Progenitor cell of endocrine pancreas (in vitro differentiated cells): ENCODE measurements at places on chromosomes 7 and 10.

DNA sequence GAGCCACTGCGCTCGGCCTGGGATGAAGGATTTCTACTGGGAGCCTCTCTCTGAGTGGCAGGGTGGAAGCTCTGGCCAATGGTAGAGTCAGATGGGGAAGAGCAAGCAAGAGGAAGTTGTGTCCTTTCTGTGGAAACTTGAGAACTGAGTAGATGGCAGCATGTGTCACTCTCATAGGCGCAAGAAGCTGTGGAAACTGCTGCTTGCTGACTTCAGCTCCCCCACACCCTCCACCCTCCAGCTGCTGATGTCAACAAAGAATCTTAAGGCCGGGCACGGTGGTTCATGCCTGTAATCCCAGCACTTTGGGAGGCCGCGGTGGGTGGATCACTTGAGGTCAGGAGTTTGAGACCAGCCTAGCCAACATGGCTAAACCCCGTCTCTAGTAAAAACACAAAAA, 39.8 kb upstream of the SRGN start:
- H3K27ac ChIP-seq = no peak overlapping the region
- no peak for DNase-seq
- H3K4me3 ChIP-seq = no peak overlapping the region
- no peaks in the 10 kb centered on the region for H3K4me1 ChIP-seq
- H3K36me3 ChIP-seq = no peaks in the 10 kb centered on the region

GRCh38 chr7:94298943-94299342, 95.8 kb upstream of the COL1A2 start:
- peaks cover 26% of the 10 kb centered on the region for H3K4me1 ChIP-seq
- no peaks in the 10 kb centered on the region for H3K36me3 ChIP-seq
- no peak overlapping the region for H3K27ac ChIP-seq
- H3K27me3 ChIP-seq = no peaks in the 10 kb centered on the region
- no peak overlapping the region for H3K4me3 ChIP-seq
- no peak for DNase-seq

DNA sequence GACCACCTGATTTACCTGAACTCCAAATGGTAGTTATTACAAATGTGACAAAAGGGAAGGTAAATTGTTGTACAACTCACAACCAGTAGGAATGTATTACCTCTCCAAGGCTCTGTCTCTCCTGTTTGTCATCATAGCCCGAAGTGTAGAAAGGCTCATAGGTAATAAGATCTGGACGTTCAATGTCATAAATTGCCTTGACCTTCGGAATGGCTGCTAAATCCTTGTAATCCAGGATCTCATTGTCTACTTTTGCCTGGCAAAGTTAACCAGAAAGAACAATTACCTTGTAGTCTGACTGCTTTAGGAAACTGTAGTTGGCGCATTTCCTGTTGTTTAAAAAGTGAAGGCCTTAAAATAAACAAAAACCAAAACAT, 68.6 kb upstream of the AFAP1L2 start:
- H3K4me1 ChIP-seq = peaks cover 10% of the 10 kb centered on the region
- H3K36me3 ChIP-seq = peaks cover 6% of the 10 kb centered on the region
- no peak overlapping the region for H3K4me3 ChIP-seq
- no peaks in the 10 kb centered on the region for H3K27me3 ChIP-seq

GRCh38 chr7:26284995-26285632, 6.5 kb upstream of the SNX10 start:
- H3K27ac ChIP-seq = no peak overlapping the region
- no peaks in the 10 kb centered on the region for H3K27me3 ChIP-seq
- DNase-seq = no peak
- no peak overlapping the region for H3K4me3 ChIP-seq
- H3K4me1 ChIP-seq = no peaks in the 10 kb centered on the region
- no peaks in the 10 kb centered on the region for H3K36me3 ChIP-seq

- peak overlapping the region; percentile 26 for H3K27ac ChIP-seq
- no peak overlapping the region for H3K4me3 ChIP-seq
- no peak for DNase-seq
- peaks cover 41% of the 10 kb centered on the region for H3K4me1 ChIP-seq
- H3K36me3 ChIP-seq = peaks cover 57% of the 10 kb centered on the region
Measured at GRCh38 chr10:3779158-3779741, 5.8 kb downstream of the KLF6 start.

DNA sequence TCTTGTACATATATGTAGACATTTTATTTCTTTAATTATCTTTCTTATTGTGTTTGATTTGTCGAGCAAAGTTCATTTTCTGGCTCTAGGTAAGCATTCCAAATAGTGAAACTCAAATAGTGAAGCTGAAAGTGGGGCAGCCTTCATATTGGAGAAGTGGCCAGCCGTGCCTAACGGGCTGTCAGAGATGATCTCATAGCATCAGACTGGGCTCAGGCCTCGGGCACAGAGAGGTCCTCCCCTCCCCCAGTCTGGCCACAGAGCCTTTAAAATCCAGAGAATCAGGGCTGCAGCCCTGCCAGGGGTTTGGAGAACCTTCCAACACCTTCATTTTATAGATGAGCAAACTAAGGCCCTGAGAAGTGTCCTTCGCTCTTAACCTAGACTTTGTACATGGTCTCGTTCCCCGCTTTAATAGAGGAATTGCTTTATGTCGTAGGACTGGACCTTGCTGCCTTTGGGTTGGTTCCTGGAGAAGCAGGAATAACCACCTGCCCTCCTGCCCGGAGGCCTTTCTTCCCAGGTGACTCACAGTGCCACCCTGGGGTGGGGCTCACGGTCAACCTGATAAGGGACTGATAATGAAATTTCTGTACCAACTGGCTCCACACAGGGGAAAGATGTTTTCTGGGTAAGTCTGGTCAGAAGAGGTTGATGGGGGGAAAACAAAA, 7.3 kb downstream of the TSPAN15 start:
- DNase-seq = no peak
- no peak overlapping the region for H3K4me3 ChIP-seq
- peaks cover 1% of the 10 kb centered on the region for H3K27me3 ChIP-seq
- H3K4me1 ChIP-seq = peaks cover 9% of the 10 kb centered on the region
- peak overlapping the region; percentile 38 for H3K27ac ChIP-seq

DNA sequence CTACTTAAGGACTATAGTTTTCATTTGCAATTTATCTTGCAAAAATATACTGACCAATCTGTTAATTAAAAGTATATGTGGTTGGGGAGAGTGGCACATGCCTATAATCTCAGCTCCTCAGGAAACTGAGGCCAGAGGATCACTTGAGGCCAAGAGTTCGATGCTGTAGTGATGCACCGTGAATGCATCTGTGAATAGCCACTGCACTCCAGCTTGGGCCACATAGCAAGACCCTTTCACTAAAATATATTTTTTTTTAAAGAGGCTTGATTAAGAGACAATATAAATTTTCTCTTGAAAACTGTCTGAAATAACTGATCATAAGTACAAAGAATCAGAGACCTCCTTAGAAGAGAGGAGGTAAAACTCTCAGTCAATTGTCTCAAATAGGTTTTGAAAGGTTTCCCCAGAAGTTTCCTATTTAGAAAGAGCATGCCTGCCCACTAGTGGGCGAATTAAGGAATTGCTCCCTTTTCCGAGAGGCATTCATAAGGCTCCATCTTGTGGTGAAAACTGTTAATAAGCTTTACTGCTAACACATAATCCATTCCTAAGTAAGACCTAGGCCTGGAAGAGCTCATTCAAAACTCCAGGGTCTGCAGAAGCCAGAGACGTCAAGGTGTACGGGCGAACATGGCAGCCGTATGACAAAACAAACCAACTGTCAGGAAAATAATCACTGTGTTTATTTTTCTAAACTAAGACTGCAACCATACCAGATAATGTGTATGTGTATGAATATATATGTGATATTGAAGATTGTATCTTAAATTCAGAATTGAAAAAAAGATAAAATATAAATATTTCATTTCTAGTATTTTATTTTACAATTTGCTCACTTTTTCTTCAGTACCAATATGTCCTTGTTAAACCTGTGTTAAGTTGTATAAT, 6.8 kb upstream of the TAS2R40 start:
- DNase-seq = peak; percentile 48
- H3K4me3 ChIP-seq = no peak overlapping the region
- no peaks in the 10 kb centered on the region for H3K36me3 ChIP-seq
- no peak overlapping the region for H3K27ac ChIP-seq

DNA sequence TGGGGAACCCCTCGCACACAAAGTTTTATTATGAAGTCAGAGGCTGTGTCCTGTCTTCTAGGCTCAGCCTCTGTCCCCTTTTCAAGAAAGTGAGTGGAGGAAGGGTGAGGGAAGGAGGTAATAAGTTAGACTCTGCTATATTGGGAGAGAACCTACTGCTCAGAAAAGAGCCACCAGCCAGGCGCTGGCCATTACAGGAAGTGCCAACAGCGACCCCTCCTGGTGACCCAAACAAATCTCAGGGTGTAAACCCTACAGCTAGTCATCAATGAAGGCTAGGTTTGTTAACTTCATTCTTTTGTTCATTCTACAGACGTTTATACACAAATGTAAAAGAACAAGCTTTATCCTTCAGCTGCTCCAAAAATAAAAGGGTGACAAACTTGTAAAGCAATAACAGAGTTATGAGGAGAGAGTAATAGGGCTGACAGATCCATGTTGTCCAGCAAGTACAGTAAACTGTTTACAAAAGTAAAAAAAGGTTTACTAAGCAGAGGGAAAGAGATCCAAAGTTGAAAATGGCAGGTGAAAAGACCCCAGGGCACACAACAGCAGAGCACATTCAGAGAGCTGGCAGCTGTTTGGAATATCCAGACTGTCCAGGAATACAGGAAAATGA, 82.7 kb downstream of the FAM204A start:
- H3K36me3 ChIP-seq = no peaks in the 10 kb centered on the region
- peaks cover 1% of the 10 kb centered on the region for H3K4me1 ChIP-seq

DNA sequence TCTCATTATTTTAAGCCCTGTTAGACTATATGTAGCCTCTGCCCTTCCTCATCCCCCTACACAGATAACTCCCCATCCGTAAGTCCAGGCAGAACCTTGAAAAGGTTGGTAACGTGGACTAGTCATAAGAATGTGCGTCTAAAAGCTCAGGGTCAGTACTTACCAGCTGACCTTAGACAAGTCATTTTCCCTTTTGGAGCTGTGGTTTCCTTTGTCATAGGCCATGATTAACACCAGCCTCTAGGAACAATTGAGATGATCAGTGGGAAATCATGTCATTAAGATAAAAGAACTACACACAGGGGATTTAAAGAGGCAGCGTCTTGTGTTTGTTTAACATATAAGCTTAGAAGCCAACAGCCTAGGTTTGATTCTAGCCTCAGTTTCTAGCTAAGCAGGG, 6.9 kb upstream of the UNC5B start:
- no peaks in the 10 kb centered on the region for H3K36me3 ChIP-seq
- H3K4me1 ChIP-seq = peaks cover 3% of the 10 kb centered on the region
- no peak overlapping the region for H3K27ac ChIP-seq
- no peak overlapping the region for H3K4me3 ChIP-seq

DNA sequence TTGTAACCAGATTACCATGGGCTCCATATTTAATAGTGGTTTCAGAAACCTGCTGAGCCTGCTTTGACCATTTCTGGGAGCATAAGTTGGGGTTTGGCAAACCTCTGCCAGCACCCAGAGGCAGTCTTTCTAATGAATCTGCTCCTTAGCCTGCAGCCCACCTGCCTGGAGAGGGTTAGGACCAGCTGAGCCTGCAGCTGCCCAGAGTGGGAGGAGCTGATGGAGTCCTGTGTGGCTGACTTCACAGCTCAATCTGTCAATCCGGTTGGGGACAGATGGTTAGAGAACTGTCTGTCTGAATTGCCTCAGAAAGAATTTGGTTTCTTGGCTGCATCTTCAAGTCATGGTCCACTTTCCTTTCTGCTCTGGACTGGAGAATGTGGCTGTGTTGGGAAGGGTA, 444.6 kb downstream of the NRG3 start:
- H3K27ac ChIP-seq = no peak overlapping the region
- no peak overlapping the region for H3K4me3 ChIP-seq
- DNase-seq = no peak
- peaks cover 13% of the 10 kb centered on the region for H3K4me1 ChIP-seq

- no peak overlapping the region for H3K4me3 ChIP-seq
- H3K27me3 ChIP-seq = peaks cover 2% of the 10 kb centered on the region
- no peak overlapping the region for H3K27ac ChIP-seq
- peaks cover 39% of the 10 kb centered on the region for H3K4me1 ChIP-seq
- no peak for DNase-seq
Measured at GRCh38 chr10:76119515-76119914, 688.1 kb downstream of the LRMDA start.

GRCh38 chr7:156151658-156152057, 339.4 kb upstream of the SHH start:
- H3K36me3 ChIP-seq = no peaks in the 10 kb centered on the region
- no peak overlapping the region for H3K4me3 ChIP-seq
- peaks cover 23% of the 10 kb centered on the region for H3K4me1 ChIP-seq
- no peak for DNase-seq
